ENCODE measurements at places on chromosomes 4 and X.

DNA sequence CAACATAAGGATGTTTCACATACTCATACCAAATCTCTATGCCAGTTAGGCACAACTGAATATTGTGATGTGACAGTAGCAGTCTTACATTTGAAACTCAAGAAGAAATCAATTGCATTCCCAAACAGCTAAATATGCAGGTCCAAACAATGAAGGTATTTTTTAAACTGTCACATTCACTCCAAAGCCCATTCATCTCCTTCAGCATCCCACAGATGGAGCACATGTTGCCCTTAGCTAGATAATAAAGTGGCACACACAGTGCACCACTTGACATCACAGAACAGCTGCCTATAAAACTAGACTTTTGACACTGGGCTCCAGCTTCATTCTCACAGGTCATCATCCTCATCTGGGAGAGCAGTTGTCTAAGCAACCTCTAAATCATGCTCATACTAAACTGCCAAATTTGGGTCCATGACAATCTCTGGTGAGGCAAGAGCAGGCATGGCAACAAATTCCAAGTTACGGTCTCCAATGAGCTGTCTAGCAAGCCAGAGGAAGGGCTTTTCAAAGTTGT, 26.2 kb upstream of the ARHGEF6 start:
- DNase-seq: no peak

DNA sequence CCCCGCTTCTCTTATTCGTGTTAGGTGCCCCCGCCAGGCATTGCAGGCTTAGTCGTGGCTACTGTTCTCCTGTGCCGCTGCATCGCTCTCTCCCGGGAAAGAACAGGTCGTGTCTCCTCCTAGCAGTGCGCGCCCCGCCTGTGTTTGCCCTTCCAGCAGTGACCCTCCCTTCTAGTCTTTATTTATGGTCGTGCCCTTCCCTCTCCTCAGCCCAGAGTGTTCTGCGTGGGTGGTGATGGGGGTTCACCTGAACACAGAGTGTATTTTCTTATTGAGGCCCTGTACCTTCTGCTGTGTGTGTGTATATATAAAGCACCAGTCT, 15.2 kb downstream of the USP11 start:
- no peak for DNase-seq

DNA sequence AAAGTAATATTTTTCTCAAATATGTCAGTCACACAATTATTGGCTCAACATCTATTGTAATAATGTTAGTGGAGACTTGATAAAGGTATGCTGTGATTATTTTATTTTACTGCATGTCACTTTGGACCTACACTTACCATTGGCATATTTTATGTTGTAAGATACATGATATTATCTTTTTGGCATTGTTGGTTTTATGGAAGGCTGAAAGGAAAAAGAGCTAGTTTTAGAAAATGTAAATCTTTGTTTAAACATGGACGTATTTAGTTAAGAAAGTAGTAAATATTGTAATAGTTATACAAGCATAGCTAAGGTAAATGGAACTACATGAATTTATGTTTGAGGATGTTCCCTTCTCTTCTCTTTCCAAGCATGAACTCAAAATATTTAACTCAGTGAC, 1399.3 kb downstream of the STIM2 start:
- no peak for DNase-seq

DNA sequence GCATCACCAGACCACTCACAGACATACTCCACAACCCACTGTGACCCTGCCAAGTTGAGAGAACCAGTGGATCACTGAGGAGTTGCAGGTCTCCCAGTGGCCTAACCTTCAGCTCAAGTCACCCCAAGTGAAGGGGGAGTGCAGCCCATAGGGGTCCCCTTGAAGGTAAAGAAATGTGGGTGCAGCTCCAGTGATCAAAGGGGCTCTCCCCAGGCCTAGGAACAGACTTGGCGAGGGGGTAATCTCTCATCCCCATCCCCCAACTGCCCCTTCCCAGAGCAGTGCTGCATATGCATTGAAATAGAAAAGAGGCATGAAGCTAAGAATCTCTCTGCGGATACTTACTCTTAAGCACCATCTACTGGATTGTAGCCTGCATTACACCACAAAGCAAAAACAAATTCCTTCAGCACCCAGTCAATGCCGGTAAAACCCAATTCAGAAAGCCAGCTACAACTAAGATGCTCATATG, 27.0 kb downstream of the MAGEE1 start:
- no peak for DNase-seq

- DNase-seq: no peak
Measured at GRCh38 chrX:36434522-36434921, 515.0 kb downstream of the CFAP47 start.

GRCh38 chrX:152902502-152902820, 4.6 kb downstream of the ZNF185 start:
- DNase-seq: no peak

DNA sequence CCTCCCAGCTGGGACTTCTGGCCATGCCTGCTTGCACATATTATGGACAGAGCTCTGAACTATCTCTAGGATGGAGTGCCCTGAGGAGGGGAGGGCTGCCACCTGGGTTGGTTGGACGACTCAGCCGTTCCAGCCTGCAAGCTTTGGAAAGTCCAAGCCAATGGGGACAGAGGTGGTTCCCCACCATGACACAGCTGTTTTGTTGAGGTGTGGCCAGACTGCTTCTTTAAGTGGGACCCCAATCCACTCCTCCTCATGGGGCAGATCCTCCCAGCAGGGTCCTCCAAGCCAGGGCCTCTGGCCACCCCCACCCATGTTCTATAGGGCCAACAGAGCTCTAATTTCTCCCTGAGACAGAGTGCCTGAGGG, 22.7 kb downstream of the F8A3 start:
- no peak for DNase-seq

DNA sequence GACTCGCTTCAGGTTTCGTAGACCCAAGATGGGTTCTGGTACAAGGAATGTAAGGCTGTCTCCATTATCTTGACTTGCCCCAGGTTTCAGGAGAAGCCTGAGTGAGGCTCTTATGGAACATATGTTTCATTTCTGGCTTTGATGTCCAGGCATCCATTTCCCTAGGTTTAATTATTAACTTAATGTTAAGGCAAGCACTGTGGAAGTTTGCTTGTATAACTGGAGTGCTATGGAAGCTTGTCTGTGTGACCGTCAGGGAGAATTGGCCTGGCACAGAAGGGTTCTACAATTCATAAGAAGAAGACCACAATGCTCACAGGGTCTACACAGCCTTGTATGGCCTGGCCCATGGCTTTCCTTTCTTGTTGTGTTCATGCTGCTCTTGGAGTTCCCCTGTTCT, 47.2 kb upstream of the PPP1R2C start:
- DNase-seq: no peak

GRCh38 chrX:38985375-38985774, 184.1 kb downstream of the MID1IP1 start:
- DNase-seq: no peak

GRCh38 chr4:125317525-125317877, 2.7 kb downstream of the FAT4 start:
- DNase-seq: no peak

GRCh38 chr4:169657470-169658107, 37.2 kb downstream of the CLCN3 start:
- no peak for DNase-seq

DNA sequence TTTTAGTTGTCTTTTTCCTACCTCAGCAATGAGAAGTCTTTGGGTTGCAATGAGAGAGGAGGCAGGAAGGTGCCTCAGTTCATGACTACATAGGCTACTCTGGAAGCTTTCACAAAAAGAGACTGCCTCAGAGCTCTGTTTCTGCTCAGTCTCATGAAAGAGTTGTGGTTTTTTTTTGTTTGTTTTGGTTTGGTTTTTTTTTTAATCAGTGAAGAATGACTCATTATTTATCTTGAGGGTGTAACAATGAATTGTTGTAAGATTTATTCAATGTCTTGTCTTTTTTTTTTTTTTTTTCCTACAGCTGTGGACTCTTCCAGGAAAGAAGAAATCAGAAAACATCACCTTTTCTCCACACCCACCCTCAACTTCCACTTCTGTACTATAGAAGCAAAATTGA, 67.5 kb upstream of the CXCL13 start:
- no peak for DNase-seq

DNA sequence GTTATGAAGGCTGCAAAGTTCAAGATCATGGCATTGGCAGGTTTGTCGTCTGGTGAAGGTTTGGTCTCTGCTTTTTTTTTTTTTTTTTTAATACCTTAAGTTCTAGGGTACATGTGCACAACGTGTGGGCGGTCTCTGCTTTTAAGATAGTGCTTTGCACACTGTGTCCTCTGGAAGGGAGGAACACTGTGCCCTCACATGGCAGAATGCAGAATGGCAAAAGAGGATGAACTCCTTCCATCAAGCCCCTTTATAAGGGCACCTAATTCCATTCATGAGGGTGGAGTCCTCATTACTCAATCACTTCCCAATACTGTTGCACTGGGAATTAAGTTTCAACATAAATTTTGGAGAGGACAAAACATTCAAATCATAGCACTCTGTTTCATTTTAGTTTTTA, 101.4 kb downstream of the GLRA2 start:
- DNase-seq: no peak

- DNase-seq: no peak
Measured at GRCh38 chr4:154720123-154720522, 23.7 kb upstream of the LRAT start.

Data from activated CD8-positive, alpha-beta memory T cell treated with anti-CD3 and anti-CD28 coated beads for 1 hour (primary cell).